NCI-H524 (cell line): ENCODE measurements at places on chromosomes 16 and 17.
A peak's percentile ranks its signal among the peaks of the same experiment; 100 is the strongest.

GRCh38 chr16:14529010-14529669 is 100.9 kb downstream of the PARN start:
- DNase-seq: peak; percentile 11

DNA sequence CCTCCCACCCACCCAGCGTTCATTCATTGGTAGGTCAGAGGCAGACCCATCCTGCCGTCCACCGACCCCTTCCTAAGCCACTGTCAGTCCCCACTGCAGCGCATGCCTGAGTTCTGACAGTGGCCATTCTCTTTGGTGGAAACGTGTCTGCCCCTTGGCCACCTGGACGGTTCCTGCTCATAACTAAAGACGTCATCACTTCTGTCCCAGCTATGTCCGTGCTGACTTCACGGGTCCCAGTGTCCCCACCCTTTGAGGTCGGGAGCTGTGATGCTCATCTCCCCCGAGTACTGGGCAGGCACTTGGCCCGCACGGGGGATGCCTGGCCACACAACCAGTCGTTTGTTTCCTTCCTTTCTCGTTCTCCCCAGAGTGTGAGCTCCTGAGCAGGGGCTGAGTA is 267.1 kb downstream of the C16orf95 start:
- no peak for DNase-seq

DNA sequence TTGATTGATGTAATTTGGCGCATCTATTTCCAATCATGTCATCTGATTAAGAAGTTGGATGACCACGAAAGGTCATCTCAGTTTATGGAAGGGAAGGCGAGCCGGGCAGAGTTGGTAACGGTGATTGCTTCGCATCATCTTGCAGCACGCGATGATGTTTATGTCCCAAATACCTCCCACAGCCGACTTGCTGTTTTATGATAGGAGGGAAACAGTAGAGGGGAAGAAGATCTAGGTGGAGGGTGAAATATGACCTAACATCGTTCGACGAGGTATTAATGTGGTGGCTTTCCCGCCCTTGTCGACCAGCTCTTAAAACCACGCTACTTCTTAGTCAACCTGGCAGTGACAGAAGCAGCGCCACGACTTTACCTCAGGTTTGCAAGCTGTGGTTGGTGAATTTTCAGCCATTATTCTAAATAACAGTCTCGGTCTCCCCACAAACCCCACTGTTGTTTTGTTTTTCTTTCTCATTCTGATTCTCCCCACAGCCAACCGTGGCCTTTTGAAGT is 805 bp upstream of the TANC2 start:
- DNase-seq: no peak

- no peak for DNase-seq
Measured at GRCh38 chr17:50589095-50589705, 28.7 kb downstream of the CACNA1G start.

- no peak for DNase-seq
Measured at GRCh38 chr16:4089251-4089810, 26.9 kb downstream of the ADCY9 start.

- DNase-seq: no peak
Measured at GRCh38 chr16:20747030-20747816, 5.6 kb upstream of the THUMPD1 start.

GRCh38 chr17:17500999-17501605 is 4.9 kb upstream of the RASD1 start:
- no peak for DNase-seq

- DNase-seq: no peak
Measured at GRCh38 chr16:57670196-57670595, 2.1 kb downstream of the ADGRG3 start.

DNA sequence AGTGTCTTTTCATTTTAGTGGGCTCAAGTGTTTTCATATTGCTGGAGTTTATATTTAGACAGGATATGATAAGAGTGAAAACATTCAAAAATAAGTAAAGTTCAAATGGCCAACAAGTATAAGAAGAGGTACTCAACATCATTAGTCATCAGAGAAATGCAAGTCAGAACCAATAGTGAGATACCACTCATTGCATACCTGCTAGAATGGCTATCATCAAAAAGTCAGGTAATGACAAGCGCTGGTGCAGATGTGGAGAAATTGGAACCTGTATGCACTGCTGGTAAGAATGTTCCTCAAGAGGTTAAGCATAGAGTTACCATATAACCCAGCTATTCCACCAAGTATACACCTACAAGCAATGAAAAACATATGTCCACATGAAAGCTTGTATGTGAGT is 87.8 kb downstream of the WNT3 start:
- DNase-seq: no peak

- DNase-seq: no peak
Measured at GRCh38 chr16:30437511-30438046, 7.7 kb upstream of the DCTPP1 start.

DNA sequence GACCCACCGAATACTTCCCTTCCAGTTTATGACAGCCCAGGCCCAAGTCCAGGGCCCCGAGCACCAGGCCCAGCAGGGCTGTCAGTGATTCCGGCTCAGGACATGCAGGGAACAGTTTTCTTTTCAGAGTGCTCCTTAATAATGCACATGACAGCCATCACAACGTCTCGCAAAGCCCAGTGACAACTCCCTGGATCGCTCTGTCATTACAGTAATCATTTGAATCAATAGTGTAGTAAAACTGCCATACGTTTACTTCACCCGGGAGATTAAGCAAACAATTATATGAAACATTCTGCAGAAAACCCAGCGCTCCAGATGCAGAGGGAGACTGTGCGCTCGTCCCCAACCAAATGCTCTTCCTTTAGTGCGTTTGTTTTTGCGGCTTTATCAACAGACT is 162.6 kb upstream of the CDH13 start:
- DNase-seq: no peak

- no peak for DNase-seq
Measured at GRCh38 chr17:78790552-78790951, 8.5 kb upstream of the CYTH1 start.

DNA sequence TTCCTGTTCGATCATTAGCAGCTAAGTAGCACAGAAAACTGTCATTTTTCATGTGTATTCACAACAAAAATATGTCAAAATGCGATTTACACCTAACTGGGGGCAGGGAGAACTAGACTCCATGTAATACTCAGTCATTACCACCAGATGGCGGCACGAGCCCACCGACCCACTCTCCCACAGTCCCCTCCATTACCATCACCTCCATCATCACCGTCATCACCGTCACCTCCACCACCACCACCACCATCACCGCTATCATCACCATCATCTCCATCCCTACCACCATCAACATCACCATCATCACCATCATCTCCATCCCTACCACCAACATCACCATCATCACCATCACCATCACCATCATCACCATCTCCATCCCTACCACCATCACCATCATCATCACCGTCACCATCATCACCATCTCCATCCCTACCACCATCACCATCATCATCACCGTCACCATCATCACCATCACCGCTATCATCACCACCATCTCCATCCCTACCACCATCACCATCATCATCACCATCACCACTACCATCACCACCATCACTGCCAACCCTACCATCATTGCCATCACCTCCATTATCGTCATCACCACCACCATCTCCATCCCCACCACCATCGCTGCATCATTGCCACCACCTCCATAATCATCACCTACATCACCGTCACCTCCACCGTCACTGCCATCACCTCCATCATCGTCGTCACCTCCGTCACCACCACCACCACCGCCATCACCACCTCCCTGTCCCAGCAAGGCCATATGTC is 14.4 kb downstream of the NDUFAF8 start:
- peak; percentile 34 for DNase-seq

- peak; percentile 54 for DNase-seq
Measured at GRCh38 chr16:11679941-11680911, 12.0 kb downstream of the SNN start.

GRCh38 chr17:80754846-80755245 is 210.2 kb downstream of the RPTOR start:
- DNase-seq: no peak

GRCh38 chr17:33628500-33629346 is 335.6 kb upstream of the ASIC2 start:
- no peak for DNase-seq

DNA sequence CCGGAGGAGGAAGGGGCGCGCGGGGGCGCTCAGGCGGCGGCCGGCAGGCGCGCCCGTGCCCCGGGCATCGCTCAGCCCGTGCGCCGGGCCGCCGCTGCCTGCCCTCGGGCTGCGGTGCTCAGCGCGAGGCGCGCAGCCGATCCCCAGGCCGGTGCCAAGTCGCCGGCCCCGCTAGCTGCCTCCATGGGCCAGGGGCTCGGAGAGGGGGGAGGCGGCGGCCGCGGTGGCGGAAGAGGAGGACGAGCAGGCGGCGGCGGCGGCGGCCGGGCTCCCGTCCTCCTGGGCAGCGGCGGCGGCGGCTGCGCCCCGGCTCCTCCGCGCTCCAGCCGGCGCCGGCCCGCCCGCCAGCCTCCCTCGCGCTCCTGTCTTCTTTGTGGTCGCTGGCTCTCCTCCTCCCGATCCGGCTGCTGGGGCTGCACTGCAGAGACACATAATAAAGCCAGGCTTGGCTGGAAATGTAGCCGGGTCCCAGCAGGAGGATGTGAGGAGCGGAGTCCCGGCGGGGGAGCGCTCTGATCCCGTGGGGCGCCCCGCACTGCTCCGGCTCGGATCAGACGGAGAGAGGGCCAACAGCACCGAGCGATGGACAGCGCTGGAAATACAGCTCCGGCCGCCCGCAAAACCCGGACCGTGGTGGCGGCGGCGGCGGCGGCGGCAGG is 889 bp upstream of the ZNF423 start:
- DNase-seq: peak; percentile 73

DNA sequence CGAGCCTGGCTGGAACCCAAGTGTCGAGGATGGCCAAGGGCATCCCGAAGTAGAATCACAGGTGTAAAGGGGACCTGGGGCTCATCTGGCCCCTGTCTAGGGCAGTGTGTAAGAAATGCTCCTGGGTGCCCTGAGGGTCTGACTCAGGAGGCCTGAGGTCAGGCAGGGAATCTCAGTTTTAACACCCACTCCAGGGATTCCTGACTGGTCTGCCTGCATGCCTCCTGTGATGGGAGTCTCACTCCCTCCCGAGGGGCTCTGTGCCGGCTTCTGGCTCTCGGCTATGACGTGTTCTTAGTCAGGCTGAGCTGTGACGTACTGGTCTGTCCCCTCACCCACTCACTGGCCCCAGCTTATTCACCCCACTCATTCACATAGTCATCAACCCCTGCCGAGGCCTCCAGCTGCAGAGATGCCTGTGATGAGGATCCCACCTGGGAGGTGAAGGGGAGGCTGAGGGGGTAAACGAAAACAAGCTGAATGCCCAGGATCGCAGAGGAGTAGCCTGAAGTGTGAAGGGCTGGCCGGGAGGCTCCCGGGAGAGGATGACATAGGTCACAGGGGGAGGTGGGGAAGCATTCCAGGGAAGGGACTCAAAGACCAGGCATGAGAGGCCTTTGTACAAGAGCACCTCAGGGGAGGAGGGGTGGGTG is 23.8 kb downstream of the FAM83G start:
- no peak for DNase-seq

GRCh38 chr16:27817038-27817437 is 246.5 kb downstream of the GSG1L start:
- DNase-seq: no peak

- no peak for DNase-seq
Measured at GRCh38 chr17:50508573-50509460, 578 bp downstream of the MYCBPAP start.
